ENCODE measurements at places on chromosomes 5 and 9.

- no peak for DNase-seq
Observed at GRCh38 chr9:136590821-136591752, 45.2 kb upstream of the NOTCH1 start.

DNA sequence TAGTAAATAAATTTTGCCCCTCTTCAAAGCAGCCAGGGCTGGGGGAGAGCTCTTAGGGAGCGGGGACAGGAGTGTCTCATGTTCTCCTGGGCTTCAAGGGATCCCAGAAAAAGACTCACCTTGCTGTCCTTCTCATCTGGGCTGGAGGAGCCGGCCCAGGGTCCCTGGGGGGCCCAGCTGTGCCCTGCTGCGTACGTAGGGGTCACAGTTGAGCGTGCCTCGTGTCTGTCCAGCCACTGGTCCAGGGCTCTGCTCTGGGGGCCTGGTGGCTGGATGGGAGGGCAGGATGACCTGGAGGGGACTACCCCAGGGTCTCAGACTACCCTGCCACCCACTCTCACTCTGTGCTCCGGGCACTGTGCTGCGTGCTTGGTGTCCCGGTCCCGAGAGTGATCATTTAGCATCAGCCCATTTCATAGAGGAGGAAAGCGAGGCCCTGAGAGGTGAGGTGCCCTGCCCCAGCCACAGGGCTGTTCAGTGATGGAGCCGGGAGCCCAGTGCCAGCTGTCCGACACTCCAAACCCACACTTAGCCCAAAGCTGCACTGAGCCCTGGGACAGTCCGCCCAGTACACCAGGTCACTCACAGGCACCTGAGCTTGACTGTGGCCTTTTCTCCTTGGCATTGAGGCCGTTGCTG lies 26.2 kb upstream of the TDRD7 start:
- no peak for DNase-seq

DNA sequence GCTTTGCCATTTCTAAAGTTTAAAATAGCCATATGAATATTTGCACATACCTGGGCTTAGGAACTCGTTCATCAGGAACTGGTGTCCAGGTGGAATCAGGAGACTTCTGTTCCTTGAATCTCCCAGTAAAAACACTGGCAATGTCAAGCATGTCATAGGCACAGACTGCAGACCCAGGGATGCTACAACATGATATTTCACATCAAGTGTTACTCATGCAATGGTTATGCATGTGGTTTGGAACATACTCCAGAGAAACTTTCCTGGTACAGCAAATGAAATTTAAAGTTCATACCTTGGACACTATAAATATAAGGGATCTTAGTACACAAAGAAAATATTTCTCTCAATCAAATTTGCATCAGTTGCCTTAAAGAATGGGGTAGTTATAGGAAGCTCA lies 92.2 kb downstream of the SEMA6A start:
- DNase-seq = peak; percentile 70

- no peak for DNase-seq
Observed at GRCh38 chr5:42839196-42839595, 27.5 kb upstream of the SELENOP start.

- no peak for DNase-seq
Observed at GRCh38 chr5:4339949-4340348, 744.3 kb downstream of the IRX1 start.

- DNase-seq = no peak
Observed at GRCh38 chr5:138850865-138851435, 24.2 kb downstream of the LRRTM2 start.

- DNase-seq = no peak
Observed at GRCh38 chr9:113311961-113312360, 8.8 kb upstream of the RNF183 start.

DNA sequence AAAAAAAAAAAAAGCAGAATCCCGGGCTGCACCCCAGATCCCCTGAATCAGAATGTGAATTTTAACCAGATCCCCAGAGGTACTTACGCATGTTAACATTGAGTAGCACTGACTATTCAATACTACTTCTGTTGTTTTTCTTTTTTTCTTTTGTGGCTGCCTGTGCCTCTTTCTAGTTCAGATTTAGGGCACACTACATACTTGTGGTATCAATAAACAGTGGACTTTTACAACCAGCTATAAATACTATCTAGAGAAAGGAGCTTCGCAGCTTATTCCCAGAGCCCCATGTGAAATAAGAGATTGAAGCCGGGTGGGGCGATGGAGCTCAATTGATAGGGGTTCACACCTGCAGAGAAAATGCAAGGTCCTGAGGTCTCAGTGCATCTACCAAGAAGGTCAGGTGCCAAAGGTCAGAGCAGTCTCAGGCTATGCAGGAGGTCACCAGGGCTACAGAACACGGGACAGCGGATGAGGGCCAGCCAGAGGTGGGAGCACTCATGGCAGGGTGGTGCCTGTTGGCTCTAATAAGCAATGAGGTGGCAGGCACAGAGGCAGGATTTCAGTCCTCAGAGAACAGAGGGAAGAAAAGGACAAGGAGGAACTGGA lies 22.3 kb downstream of the WWC1 start:
- DNase-seq = no peak

DNA sequence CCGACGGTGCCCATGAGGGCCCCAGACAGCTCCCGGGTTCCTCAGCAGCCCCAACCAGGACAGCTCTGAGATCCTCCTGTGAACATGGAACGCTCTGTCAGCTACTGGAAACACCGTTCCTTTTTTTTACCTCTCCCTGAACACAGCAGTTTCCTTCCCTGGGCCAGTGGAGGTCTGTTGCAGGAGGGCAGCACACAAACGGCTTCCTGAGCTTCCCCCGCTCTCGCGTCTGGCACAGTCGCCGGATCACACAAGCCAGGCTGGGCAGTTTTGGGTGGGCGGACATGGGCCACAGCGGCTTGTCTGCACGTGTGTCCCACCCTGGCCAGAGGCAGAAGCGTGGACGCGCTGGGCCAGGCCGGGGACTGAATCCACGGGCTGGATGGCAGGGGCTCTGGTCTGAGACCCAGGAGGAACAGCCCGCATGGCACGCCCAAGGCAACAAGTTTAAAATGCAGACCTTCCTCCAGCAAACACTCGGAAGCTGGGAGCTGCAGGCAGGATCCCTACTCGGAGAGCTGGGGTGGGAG lies 106.8 kb upstream of the SARDH start:
- no peak for DNase-seq

GRCh38 chr9:91256235-91256634 lies 105.5 kb downstream of the AUH start:
- DNase-seq = no peak

DNA sequence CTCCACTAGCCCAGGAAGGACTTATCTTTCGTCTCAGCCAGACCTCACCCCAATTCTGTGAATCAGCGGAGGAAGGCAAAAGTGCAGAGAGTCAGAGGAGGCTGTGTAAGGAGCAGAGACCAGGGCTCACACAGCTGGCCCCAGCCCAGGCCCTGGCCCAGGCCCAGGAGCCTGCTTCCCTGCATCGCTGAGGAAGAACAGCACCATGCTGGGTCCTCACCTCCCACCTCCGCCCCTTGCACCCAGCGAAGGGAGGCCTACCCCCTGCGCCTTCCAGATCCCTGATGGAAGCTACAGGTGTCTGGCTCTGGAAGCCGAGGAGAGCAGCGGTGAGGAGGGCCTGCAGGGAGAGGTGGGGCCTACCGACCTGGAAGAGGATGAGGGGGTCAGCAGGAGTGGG lies 22.3 kb upstream of the SYNPO start:
- DNase-seq = no peak

DNA sequence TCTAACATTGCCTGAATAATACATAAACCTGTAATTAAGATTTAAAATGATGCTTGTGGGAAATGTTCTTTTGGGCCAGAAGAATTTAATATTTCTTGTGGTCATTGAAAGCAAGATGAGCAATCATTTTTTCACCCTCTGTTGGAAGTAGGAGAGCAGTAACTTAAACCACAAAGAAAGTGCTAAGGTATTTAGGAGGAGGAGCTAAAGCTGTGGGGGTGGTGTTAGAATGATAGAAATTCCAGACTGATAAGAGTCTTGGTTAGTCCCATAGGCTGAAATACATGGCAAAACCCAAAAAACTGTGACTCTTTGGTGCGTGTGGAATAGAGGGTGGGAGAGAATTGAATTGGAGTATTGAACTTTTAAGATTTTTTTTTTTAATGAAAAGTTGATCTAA lies 247.0 kb downstream of the YTHDC2 start:
- peak; percentile 5 for DNase-seq

DNA sequence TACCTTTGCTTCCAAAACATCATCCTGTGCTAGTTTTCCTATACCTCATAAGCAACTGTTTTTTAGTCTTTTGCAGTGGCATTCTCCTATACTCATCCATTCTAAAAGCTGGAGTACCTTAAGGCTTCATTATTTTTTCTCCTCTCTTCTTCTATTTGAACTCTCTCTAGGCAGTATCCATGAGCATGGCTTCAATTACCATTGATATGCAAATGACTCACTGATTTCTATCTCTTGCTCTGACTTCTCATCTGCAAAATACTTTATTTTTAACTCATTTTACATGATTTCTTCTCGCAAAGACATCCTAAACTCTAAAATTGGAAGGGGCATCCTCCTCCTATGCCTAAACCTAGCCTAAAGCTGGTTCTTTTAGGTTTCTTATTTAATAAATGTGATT lies 365.1 kb upstream of the NUDT12 start:
- no peak for DNase-seq

DNA sequence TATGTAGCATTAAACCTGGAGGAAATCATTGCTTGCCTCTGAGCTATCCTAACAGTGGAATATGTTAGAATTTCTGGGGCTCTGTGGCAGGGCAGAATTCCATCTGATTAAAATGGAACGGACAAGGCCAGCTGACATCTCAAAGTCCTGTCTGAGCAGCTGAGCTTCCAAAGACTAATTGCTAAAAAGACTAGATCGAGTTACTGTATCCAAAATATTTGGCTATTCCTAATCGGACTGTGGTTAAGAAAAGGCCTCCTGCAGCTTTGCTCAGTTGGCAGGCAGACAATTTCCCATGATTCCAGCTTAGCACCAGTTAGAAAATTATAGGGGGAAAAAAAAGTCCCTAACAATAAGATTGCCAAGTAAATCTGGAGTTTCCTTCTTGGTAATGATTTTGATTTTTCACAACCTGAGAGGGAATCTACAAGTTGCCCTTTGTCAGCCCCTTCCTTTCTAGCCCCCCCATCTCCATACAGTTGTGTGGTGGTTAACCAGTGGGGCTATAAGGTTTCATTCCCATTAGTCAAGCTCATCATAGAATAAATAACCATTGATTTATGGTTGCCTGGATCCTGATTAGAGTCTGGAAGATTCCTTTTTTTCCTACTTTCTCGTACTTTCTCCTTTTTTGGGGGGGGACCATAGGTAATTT lies 26.4 kb downstream of the PTGR1 start:
- peak; percentile 82 for DNase-seq

GRCh38 chr5:165325221-165325620 lies 1819.8 kb downstream of the MAT2B start:
- DNase-seq = peak; percentile 54

GRCh38 chr5:77748160-77748559 lies 28.0 kb downstream of the TBCA start:
- DNase-seq = no peak

DNA sequence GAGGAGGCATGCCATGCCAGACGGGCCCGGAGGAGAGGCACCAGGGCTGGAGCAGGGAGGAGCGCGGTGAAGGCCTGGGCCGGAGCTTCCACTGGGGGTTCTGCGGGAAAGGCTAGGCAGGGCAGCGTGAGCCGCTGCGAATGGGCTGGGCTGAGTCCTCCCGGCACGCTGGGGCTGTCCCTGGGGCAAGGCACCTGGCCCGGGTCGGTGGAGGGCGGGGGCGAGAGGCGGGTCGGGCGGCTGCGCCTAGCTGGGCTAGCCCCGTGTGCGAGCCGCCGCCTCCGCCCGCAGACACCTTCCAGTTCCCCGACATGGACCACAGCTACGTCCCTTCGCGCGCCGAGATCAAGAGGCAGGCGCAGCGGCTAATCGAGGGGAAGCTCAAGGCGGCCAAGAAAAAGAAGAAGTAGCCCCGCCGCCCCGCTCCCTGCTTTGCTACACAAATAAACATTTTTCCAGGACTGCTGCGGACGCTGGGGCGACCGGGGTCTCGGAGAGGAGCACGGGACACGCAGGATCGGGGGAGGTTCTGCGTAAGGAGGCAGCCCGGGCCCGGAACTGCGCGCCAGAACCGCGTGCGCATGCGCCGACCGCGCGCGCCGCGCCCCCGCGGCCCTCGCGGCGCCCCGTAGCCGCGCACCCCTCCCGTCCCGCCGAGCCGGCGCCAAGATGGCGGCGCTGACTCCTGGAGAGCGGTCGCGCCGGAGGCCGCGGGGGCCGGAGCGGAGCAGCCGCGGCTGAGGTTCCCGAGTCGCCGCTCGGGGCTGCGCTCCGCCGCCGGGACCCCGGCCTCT lies at the start of gene RABL6:
Gene RABL6 (plus strand): TSS at position 668 of the 794 bp plus-strand sequence. CDS start 249 bp downstream, outside the sequence.
- DNase-seq = peak; percentile 61

GRCh38 chr9:22208846-22209585 lies 199.9 kb upstream of the CDKN2B start:
- peak; percentile 46 for DNase-seq

GRCh38 chr9:107569174-107569573 lies 79.6 kb upstream of the KLF4 start:
- DNase-seq = no peak

DNA sequence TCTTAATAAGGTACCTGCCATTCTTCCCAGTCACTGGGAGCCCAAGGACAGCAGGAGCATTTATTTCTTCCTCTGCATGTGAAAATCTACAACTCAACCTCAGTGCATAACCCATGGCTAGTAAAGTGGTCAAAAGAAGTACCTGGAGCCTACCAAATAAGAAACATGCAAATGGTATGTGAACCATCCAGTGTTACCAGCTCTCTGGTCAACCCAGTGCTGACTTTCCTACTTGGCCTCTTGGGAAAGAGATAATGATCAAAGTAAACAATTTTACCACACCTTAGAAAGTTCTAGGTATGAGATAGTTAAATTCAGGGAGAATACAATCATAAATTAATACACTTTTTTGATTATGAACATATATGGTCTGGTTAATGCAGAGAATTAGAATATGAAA lies 325.6 kb downstream of the ENC1 start:
- DNase-seq = no peak

- DNase-seq = peak; percentile 14
Observed at GRCh38 chr5:159097784-159098602, 1.7 kb downstream of the EBF1 start.

DNA sequence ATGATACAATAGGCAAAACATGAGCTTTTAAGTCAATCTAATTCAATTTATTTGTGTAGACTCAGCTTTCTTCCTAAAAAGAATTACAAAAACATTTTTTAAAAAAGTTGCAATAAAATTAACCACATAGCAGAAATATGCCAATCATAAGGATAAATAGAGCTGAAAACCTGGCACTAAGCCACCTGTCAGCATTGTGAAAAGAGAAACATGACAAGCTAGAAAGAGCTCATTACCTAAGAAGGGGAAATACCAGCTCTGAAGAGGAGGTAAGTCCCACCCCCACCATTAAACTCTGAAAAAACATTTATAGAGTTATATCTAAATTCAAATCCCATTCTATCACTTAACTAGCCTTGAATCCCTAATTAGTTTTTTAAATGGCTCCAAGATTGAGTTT lies 372.9 kb downstream of the OSTF1 start:
- no peak for DNase-seq

GRCh38 chr5:125263356-125263755 lies 516.9 kb upstream of the ZNF608 start:
- DNase-seq = no peak

- no peak for DNase-seq
Observed at GRCh38 chr5:40150896-40151295, 528.8 kb upstream of the PTGER4 start.

- no peak for DNase-seq
Observed at GRCh38 chr5:64331597-64332277, 166.1 kb downstream of the RNF180 start.

- DNase-seq = no peak
Observed at GRCh38 chr9:110528645-110529044, 50.9 kb downstream of the SVEP1 start.

GRCh38 chr5:149550594-149551226 lies 529 bp downstream of the CSNK1A1 start:
- DNase-seq = no peak

Measured in iris pigment epithelial cell (primary cell).